ENCODE measurements at places on chromosomes 1 and 21.

DNA sequence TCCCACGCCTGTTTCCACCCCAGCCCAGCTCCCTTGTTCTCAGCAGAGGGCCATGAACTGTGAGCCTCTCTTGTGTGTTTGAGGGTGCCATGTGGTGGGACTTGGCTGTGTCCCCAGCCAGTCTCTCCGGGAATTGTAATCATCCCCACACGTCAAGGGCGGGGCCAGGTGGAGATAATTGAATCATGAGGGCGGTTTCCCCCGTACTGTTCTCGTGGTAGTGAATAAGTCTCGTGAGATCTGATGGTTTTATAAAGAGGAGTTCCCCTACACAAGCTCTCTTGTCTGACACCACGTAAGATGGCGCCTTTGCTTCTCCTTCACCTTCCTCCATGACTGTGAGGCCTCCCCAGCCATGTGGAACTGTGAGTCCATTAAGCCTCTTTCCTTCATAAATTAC is 57.2 kb upstream of the COL6A2 start:
- no peak for DNase-seq

DNA sequence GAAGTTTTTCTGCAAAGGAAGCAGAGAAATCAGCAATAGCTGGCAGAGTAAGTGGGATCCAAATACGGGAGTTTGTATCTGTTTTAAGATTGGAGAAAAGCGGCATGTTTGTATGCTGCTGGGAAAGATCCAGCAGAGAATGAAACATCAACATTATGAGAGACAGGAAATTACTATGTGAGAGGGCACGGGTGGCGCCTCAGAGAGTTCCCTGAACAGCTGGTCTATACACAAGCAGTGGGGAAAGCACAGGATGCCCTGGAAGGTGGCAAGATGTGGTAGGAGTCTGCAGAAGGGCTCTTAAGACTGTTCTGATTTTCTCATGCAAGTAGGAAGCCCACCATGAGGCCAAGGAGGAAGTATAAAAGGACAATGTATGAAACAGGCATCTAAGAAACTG is 130.4 kb downstream of the RERE start:
- no peak for DNase-seq

DNA sequence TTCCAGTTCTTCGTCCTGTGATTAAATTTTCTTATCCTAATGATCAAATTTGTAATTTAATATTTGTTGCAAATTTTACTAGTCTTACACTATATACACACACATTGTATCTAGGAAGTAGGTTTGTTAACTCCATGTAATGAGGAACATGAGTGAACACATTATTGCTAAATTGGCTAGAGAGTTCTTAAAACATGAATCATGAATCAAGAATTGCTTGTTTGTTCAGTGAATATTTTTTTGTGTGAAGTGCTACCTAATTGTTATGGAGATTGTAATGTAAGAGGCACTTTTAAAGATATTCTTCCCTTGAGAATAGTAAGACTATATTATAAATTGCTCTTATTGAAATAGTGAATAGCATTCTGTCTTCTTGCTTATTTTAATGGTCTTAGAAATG is 4.6 kb downstream of the GPSM2 start:
- DNase-seq: no peak

GRCh38 chr1:1212780-1213344 is 1.1 kb downstream of the TNFRSF4 start:
- peak; percentile 8 for DNase-seq

DNA sequence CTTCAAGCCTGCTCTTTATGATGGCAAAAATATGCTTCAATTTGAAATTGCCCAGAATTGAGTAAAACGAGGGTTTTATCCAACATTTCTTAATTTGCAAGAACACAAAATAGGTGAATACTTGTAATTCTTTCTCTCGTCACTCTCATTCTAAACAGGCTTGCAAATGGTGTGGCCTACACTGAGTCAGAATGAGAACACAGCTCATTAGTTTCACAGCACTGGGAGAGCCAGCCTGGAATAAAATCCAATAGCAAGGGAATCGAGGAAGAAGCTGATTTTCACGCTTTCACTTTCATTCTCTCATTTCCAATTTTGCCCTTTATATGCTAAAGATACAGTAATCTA is 537.5 kb downstream of the LTN1 start:
- no peak for DNase-seq
